Pancreas (tissue), 10 donors: ENCODE measurements at places on chromosomes 4 and X. TPM values are rescaled to one million over a fixed set of nuclear protein-coding genes. Genes with fewer than 3 reads are reported as not detected.
A peak's percentile ranks its signal among the peaks of the same experiment; 100 is the strongest.

GRCh38 chr4:111393781-111394180 is 751.5 kb upstream of the FAM241A start:
- H3K36me3 ChIP-seq, result no peaks in the 10 kb centered on the region
- no peak overlapping the region for H3K27ac ChIP-seq
- H3K27me3 ChIP-seq, result no peaks in the 10 kb centered on the region
- H3K4me3 ChIP-seq, result no peak overlapping the region

- H3K27me3 ChIP-seq, result no peaks in the 10 kb centered on the region
- no peaks in the 10 kb centered on the region for H3K36me3 ChIP-seq
- no peak overlapping the region for H3K27ac ChIP-seq
- H3K4me3 ChIP-seq, result no peak overlapping the region
- DNase-seq, result no peak
- peaks cover 7% of the 10 kb centered on the region for H3K4me1 ChIP-seq
These were observed 50.7 kb upstream of the PRSS48 start for GRCh38 chr4:151226004-151226932.

Gene FOXO4
- 14.2 TPM for total RNA-seq

Gene SPP1
- total RNA-seq, result 727 TPM

DNA sequence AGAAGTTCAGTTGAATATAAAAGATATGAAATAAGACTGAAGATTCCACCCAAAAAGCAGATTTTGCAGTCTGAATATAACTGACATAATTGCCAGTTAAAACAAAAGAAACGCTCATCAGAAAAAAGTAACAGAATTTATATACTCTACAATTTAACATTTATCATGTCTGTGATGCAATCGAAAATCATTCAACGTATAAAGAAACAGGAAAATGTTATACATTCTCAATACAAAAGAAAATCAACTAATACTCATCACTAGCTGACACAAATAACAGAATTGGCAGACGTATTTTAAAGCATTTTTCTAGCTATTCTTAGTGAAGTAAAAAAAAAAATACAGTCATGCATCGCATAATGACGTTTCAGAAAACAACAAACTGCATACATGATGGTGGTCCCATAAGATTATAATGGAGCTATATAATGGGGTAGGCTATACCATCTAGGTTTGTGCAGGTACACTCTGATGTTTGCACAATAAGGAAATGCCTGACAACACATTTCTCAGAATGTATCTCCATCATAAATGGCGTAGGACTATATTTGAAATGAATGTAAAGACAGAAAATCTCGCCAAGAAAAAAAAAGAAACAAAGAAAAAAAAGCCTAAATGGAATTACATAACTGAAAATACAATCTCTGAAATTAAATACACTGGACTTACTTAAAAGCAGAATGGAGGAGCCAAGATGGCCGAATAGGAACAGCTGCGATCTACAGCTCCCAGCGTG is 34.3 kb downstream of the OR13H1 start:
- DNase-seq, result no peak
- no peaks in the 10 kb centered on the region for H3K36me3 ChIP-seq
- no peaks in the 10 kb centered on the region for H3K4me1 ChIP-seq
- peaks cover 5% of the 10 kb centered on the region for H3K27me3 ChIP-seq
- H3K27ac ChIP-seq, result no peak overlapping the region

DNA sequence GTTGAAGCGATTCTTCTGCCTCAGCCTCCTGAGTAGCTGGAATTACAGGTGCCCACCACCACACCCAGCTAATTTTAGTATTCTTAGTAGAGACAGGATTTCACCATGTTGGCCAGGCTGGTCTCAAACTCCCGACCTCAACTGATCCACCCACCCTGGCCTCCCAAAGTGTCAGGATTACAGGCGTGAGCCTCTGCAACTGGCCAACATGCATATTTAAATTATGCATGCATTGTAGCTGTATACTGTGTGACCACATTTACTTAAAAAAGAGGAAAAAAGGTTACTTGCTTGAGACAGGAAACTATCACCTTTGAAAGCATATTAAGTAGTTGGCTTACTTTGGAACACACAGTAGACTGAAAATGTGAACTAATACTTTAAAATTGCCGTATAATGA is 29.5 kb downstream of the METTL14 start:
- no peak for DNase-seq
- peaks cover 13% of the 10 kb centered on the region for H3K36me3 ChIP-seq
- H3K27me3 ChIP-seq, result no peaks in the 10 kb centered on the region
- no peaks in the 10 kb centered on the region for H3K4me1 ChIP-seq

Gene SHOX
- total RNA-seq, result not detected

- H3K27ac ChIP-seq, result no peak overlapping the region
- no peaks in the 10 kb centered on the region for H3K27me3 ChIP-seq
- no peak for DNase-seq
- no peaks in the 10 kb centered on the region for H3K36me3 ChIP-seq
- no peaks in the 10 kb centered on the region for H3K4me1 ChIP-seq
- no peak overlapping the region for H3K4me3 ChIP-seq
These were observed 85.9 kb downstream of the ZAR1 start for GRCh38 chr4:48575964-48576363.

- no peak overlapping the region for H3K27ac ChIP-seq
- no peaks in the 10 kb centered on the region for H3K27me3 ChIP-seq
- peaks cover 14% of the 10 kb centered on the region for H3K4me1 ChIP-seq
- H3K4me3 ChIP-seq, result peak overlapping the region; percentile 45
These were observed 694 bp downstream of the TBL1X start for GRCh38 chrX:9465380-9466123.

DNA sequence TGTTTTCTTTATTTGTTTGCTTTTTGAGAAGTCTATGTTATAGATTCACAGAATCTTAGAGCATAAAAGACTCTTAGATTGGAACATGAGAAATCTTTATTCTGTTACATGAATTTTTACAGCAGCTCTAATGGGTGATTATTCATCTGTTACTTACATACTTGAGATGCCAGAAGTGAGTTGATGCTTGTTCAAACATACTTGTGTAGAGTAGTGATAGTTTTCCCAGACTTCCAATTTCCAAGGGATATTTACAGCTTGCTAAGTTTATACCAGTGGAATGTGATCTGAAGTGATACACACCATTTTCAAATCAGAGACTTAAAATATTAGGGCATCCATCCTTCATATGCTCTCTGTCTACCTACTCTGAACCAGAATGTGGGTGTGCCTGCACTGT is 252.9 kb upstream of the SMIM31 start:
- no peaks in the 10 kb centered on the region for H3K27me3 ChIP-seq
- no peaks in the 10 kb centered on the region for H3K36me3 ChIP-seq
- DNase-seq, result no peak
- no peak overlapping the region for H3K27ac ChIP-seq

DNA sequence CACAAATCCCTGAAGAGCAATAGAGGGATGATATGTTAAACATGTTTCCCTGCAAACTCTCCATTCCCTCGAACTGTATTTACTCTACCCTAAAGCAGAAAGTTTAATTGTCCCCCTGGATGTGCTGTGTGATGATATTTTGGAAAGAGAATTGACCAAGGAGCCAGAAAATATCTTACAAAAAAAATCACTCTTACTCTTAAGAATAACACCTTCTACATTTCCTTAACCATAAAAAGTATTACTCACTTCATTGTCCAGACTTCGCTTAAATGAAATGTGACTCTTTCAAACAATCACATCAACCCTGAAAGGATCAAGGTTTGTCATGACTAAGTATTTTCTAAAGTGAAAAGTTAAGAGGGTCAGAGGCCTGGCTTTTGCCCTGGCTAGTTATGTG is 49.0 kb upstream of the EGFL6 start:
- no peaks in the 10 kb centered on the region for H3K27me3 ChIP-seq
- no peaks in the 10 kb centered on the region for H3K36me3 ChIP-seq
- H3K4me1 ChIP-seq, result no peaks in the 10 kb centered on the region
- no peak overlapping the region for H3K4me3 ChIP-seq

DNA sequence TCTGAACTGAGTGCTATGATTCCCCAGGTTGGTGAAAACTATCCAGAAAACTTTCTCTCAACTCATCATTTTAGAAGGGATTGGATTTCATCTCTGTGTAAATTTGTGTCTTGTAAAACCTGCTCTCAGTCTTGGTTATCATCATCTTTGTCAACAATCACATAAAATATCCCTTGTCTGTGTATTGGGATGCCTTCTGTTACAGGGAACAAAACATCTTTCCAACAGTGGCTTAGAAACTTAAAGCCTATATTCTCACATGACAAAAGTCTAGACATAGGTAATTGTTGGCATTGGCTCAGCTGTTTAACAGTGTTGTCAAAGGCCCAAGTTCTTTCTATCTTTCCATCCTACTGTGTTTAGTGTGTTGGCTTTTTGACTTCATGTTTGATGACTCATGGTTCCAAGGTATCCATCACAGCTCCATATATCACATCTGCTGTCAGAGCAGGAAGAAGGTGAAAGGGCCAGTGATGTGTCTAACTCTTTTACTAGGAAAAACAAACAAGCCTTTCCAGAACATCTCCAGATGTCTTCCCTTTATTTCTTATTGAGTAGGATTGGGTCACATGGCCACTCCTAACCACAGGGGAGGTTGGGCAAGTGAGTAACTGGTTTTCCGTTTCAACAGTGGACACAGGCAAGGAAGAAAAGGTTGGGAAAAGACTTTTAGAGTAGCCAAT is 65.0 kb downstream of the PHEX start:
- H3K27me3 ChIP-seq, result no peaks in the 10 kb centered on the region
- no peaks in the 10 kb centered on the region for H3K4me1 ChIP-seq
- no peak overlapping the region for H3K4me3 ChIP-seq
- no peaks in the 10 kb centered on the region for H3K36me3 ChIP-seq
- H3K27ac ChIP-seq, result no peak overlapping the region

GRCh38 chr4:99803566-99804101 is 13.0 kb upstream of the DAPP1 start:
- H3K4me1 ChIP-seq, result peaks cover 5% of the 10 kb centered on the region
- no peaks in the 10 kb centered on the region for H3K36me3 ChIP-seq
- H3K4me3 ChIP-seq, result no peak overlapping the region
- no peaks in the 10 kb centered on the region for H3K27me3 ChIP-seq

DNA sequence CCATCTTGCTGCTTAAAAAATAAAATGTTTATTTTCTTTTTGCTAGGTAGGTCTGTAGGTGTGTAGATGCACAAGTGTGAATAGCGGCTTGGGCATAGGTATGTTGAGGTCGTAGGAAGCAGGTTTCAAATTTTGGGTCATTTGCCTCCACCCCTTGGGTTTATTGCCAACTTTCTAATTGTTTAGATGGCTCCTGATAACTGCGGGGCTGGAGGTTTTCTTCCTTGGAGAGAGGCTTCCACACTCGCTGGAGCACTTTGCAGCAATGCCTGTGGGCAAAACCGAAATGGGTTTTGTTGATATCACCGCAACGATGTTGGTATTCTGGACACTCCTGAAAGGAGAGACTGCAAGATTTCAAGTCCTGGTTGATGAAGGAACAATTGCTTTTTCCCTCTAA is 3.9 kb upstream of the POU4F2 start:
- H3K27ac ChIP-seq, result no peak overlapping the region
- H3K4me1 ChIP-seq, result peaks cover 6% of the 10 kb centered on the region

Gene TLR10
- not detected for total RNA-seq

- no peak overlapping the region for H3K27ac ChIP-seq
- no peaks in the 10 kb centered on the region for H3K4me1 ChIP-seq
- peaks cover 5% of the 10 kb centered on the region for H3K27me3 ChIP-seq
- DNase-seq, result no peak
- no peak overlapping the region for H3K4me3 ChIP-seq
These were observed 110.6 kb downstream of the MBNL3 start for GRCh38 chrX:132378281-132378680.

Gene NKX3-2
- 0.12 TPM for total RNA-seq

Gene PCYT1B
- total RNA-seq, result 1.6 TPM

DNA sequence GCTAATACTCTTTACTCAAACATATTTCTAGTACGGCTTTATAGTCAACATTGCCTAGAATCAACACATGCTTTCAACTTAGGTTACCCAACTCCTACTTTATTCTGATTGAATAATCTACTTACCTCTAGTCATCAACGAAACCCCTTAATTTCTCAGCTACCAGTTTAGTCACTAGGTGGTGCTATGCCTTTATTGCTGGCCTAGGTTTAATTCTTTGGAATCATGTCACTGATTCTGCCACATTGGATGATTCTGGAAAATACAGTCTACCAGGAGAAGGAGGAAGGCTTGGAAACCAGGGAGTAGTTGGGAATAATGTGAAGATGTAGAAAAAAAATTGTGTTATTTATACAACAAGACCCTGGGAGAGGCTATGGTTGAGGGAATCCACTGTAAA is 167.7 kb downstream of the DCAF12L2 start:
- no peak overlapping the region for H3K4me3 ChIP-seq
- H3K4me1 ChIP-seq, result no peaks in the 10 kb centered on the region
- H3K27ac ChIP-seq, result no peak overlapping the region

Gene INTU
- 2.6 TPM for total RNA-seq

- no peak overlapping the region for H3K4me3 ChIP-seq
- no peaks in the 10 kb centered on the region for H3K27me3 ChIP-seq
- H3K4me1 ChIP-seq, result no peaks in the 10 kb centered on the region
- H3K36me3 ChIP-seq, result no peaks in the 10 kb centered on the region
- no peak overlapping the region for H3K27ac ChIP-seq
- no peak for DNase-seq
These were observed 215.9 kb downstream of the MID1 start for GRCh38 chrX:10404436-10404835.

DNA sequence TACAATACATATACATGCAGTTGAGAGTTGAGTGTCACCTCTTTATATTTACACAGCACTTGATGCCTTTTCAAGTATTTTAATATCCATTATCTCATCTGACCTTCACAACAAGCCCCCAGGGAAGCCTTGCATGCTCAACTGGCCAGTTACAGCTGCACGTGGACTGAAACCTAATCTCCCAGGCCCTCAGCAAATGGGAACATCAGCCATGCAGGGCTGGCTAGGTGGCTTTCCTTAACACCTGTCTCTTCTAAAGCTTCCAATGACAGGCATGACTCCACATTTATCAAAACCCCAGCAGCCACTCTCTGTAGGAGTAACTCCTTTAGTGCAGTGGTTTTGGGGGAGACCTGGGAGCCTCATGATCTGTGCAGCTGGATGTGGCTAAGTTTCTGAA is 56.4 kb downstream of the PHKA2 start:
- no peaks in the 10 kb centered on the region for H3K4me1 ChIP-seq
- no peaks in the 10 kb centered on the region for H3K27me3 ChIP-seq
- no peak overlapping the region for H3K27ac ChIP-seq
- DNase-seq, result no peak
